CD4-positive, alpha-beta T cell treated with Interleukin-15 for 4 hours (primary cell): ENCODE measurements at places on chromosomes 7 and 10.

- DNase-seq = no peak
These were observed 431.2 kb downstream of the TNS3 start for GRCh38 chr7:47150497-47151260.

- DNase-seq = no peak
These were observed 33.2 kb downstream of the WBP1L start for GRCh38 chr10:102776779-102777456.

GRCh38 chr7:143884969-143885559 is 16.9 kb downstream of the TCAF1 start:
- no peak for DNase-seq

DNA sequence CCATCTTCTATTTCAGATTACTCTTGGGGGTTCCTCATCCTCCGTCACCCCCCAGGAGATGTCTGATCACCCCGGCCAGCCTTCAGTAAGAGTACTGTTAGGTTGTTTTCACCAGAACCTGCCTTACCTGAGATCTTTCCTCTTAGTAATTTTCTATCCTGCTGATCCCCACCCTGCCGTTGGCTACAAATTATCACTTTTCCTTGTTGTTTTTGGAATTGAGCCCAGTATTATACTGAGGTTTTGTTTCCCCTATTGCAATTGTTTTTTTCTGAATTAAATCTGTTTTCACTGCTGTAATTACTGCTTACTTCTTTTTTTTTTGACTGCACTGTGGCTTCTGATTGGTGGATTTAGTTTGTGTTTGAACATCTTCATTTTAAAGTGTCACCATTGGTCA is 14.7 kb downstream of the SPAM1 start:
- no peak for DNase-seq

- DNase-seq = no peak
These were observed 118.9 kb downstream of the CFAP58 start for GRCh38 chr10:104472505-104472904.

GRCh38 chr7:158856883-158857668 is 718 bp downstream of the DYNC2I1 start:
- no peak for DNase-seq

DNA sequence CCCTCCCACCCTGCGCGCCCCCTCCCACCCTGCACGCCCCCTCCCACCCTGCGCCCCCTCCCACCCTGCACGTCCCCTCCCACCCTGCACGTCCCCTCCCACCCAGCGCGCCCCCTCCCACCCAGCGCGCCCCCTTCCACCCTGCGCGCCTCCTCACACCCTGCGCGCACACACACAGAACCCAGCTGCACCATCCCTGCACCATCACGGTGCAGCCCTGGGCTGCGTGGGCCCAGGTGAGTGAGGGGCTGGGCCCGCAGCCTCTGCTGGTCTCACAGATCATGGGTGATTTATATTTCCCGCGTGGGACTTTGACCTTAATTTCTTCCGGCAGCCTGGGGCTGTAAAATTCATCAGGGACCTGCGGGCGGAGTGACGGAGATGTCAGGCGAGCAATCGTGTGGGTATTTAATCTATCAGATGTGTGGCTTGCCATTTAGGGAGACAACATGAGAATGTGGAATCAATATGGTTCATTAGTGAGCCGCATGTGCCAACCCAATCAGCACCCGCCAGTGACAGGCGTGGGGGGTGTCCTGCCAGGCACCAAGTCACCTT is 57.7 kb downstream of the C10orf105 start:
- no peak for DNase-seq

GRCh38 chr7:102842284-102842683 is 70.5 kb upstream of the LRRC17 start:
- no peak for DNase-seq

DNA sequence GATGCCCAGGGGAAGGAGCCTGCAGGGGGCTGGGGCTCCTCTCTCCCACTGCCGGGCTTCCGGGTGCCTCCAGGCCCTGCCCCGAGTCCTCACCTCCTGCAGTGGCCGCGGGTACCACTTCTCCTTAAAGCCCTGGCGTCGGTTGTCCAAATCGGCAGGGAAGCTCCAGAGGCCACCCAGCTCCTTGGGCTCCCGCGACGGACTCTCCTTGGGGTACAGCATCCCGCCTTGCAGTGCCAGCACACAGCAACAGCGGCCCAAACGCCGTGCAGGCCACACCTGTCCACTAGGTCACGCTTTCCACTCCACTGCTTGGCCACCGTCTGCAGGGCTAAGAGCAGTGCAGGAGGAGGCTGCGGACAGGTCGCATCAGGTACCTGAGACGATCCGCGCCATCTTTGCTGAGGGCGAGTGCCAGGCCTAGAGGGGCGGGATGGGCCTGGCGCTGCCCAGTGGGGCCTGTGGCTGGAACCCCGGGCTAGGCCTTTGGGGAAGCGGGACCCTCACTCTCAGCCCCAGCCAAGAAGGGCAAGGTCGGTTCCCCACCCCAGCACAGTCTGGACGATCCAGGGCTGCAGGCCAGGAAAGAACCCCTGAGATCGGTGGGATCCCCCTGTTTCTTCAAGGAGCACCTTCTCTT is 47.7 kb upstream of the ZNF479 start:
- DNase-seq = no peak

GRCh38 chr7:137943132-137943551 is 58.7 kb downstream of the CREB3L2 start:
- DNase-seq = no peak

- DNase-seq = peak; percentile 63
These were observed 85.0 kb downstream of the PRKCQ start for GRCh38 chr10:6494936-6495592.

GRCh38 chr7:34044734-34045353 is 139.5 kb downstream of the BMPER start:
- DNase-seq = no peak

- no peak for DNase-seq
These were observed 15.0 kb downstream of the NOD1 start for GRCh38 chr7:30463405-30464145.

DNA sequence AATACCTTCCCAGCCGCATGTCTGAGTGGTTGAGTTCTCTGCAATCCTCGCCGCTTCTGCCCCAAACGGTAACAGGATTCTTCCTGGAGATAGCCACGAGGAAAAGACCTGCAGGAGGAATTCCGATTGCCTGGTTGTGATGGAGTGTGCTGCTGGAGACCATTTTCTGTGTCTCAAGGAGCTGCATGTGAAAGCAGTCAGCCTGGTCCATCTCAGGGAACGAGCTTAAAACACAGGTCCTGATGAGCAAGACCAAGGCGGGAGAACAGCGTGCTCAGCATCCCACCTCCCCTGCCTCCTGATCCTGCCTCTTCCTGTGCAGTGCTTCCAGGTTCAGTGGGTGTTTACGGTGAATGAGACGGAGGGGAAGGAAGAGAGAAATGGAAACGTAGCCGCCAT is 26.5 kb downstream of the VIPR2 start:
- DNase-seq = no peak

- DNase-seq = no peak
These were observed 92.9 kb upstream of the GNA12 start for GRCh38 chr7:2936891-2937580.

GRCh38 chr7:5694221-5694754 is 87.2 kb downstream of the RNF216 start:
- DNase-seq = peak; percentile 31

- DNase-seq = no peak
These were observed 293.3 kb downstream of the ADRA2A start for GRCh38 chr10:111370101-111370500.

GRCh38 chr10:47376522-47377220 is 7.4 kb downstream of the ZNF488 start:
- DNase-seq = no peak

DNA sequence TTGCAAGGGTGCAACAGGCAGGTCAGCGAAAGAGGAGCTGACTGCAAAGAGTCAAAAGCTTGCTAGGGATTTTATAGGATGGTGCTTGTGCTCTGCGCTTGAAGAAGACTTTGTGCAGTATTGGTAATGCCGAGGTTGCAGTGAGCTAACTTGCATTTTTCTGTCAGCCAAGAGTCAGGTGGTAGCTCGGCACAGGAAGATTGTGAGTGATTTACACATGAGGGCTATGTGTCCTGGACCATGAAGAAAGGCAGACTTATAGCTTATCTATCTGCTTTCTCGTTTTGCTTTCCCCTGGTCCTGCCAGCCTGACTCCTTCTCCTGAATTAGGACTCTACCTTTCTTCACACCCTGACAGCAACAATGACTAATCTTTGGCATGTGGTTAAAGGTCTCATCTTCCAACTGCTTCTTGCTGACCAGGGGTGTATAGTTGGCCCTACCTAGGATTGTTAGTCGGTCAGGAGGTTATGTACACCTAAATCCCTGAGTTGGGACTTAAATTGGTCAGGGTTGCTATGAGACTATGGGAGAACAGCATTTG is 4.1 kb upstream of the SYPL1 start:
- DNase-seq = no peak

- DNase-seq = no peak
These were observed 200.5 kb upstream of the KIAA1217 start for GRCh38 chr10:24008164-24009091.

DNA sequence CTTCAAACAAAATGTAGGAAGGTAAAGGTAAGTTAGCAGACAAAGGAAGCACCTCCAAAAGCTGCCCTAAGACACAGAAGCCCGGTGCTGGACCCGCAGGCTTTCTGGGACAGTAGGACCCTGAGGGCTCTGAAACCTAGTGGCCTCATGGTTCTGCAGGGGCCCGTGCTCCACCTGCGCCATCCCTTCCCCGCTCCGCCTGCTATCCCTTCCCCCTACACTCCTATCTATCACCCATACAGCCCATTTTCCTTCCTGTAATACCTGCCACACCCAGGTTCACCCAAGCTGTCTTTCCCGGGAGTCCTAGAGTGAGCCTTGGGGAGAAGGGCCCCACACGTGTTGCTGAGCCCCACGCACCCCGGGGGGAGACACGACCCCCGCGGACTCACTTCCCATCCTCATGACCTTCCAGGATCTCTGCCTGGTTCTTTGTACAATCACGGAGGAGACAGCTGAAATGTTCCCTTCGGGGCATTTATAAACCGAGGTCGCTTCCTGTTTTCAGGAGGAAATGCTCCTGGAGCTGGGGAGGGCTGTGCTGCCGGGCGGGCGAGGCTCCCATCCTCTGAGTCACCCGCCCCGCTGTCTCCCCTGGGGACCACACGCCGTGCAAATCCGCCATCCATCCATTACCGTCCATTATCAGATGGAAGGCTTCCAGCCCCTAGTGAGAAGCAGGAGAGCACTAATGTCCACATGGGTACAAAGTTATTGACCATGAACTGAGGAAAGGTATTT is 251.7 kb upstream of the PITRM1 start:
- peak; percentile 6 for DNase-seq

GRCh38 chr7:149854611-149855360 is 16.6 kb downstream of the ZNF862 start:
- no peak for DNase-seq

DNA sequence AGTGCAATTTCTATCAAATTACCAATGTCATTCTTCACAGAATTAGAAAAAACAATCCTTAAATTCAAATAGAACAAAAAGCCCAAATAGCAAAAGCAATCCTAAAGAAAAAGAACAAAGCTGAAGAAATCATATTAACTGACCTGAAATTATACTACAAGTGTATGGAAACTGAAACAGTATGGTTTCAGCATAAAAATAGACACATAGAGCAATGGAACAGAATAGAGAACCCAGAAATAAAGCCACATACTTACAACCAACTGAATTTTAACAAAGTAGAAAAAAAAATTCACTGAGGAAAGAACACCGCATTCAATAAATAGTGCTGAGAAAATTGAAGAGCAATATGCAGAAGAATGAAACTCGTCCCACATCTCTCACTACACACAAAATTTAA is 142.0 kb upstream of the CHRM2 start:
- no peak for DNase-seq

DNA sequence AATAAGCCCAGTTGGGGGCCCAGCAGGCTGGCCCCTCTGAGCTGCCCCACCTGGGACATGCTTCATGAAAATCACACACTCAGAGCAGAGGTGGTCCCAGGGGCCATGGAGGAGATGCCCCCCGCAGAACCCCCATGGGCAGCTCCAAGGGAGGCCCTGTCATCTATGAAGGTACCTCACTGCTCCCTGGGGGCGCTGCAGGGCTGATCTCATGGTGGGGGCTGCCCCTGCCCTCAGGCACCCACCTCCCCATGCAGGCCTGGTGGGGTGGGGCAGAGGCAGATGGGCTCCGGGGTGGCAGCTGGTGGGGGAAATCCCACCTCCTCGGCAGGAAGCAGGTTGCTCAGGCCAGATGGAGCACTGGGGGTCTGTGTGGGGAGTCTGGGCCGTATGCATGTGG is 60.5 kb downstream of the YKT6 start:
- no peak for DNase-seq

- DNase-seq = no peak
These were observed 1001.7 kb upstream of the KCND2 start for GRCh38 chr7:119271147-119271779.

DNA sequence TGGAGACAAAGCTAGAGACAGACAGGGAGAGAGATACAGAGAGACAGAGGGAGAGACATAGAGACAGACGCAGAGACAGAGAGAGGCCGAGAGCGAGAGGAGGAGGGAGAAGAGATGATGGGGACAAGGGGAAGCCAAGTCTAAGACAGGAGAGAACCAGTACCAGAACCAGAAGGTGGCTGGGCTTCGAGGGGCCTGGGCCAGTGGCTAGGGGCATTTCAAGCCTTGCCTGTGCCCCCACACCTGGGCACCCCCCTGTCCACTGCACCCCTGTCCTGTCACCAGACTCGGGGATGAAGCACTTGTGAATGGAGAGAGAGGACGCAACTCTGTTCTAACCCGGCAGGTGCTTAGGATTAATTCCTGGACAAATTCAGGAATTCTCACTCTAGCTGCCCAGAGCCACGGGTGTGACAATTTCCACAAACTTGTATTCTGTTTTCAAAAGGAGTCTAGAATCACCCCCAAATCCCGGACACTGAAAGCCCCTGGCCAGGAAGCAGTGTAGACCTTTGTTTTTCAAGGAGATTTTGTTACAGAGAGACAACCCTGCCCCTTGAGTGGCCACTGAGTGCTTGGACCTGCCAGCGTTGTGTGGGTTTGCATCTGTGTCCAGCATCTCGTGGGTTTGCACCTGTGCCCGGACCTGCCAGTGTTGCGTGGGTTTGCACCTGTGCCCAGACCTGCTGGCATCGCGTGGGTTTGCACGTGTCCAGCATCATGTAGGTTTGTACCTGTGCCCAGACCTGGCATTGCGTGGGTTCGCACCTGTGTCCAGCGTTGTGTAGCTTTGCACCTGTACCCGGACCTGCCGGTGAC is 157.3 kb downstream of the WDR37 start:
- DNase-seq = no peak

DNA sequence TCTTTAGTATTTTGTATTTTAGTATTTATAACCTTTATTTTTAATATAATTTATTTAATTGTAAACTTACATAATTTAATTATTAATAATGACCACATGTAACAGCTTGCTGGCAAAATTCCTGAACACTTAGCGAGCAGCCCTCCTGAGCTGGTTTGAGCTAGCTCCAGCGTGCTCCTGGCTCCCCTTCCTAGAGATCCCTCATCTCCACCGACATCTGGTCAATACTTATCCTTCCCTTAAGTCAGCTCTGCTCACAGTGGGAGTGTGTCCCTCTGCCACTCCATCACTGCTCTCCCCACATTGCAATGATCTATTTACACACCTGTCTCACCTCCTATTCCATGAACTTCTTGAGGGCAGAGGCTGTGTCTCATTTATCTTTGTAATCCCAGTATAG is 20.6 kb upstream of the TBXAS1 start:
- DNase-seq = no peak
